GM06990 (cell line): ENCODE measurements at places on chromosomes 7 and 10.

DNA sequence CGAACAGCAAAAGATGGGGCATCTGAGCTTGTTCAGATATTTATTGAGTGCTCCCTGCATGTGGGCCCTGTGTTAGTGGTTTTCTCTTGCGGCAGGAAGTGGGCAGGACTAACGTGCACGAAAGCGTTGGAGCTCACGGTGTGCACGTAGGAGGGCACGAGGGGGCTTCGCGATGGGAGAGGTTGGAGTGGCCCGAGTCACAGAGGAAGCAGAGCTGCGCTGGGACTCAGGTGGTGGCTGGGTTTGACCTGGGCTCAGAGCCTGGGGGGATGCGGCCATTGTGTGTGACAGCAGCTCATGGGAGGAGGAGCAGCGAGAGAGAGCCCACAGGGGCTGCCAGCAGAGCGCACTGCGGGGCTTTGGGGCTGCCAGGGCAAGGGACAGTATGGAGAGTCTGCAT lies 7.7 kb downstream of the ZSCAN25 start:
- no peak for DNase-seq

- DNase-seq: no peak
Measured at GRCh38 chr7:117810642-117811512, 62.4 kb downstream of the CTTNBP2 start.

GRCh38 chr7:100639995-100640516 lies 1.3 kb downstream of the TFR2 start:
- no peak for DNase-seq

DNA sequence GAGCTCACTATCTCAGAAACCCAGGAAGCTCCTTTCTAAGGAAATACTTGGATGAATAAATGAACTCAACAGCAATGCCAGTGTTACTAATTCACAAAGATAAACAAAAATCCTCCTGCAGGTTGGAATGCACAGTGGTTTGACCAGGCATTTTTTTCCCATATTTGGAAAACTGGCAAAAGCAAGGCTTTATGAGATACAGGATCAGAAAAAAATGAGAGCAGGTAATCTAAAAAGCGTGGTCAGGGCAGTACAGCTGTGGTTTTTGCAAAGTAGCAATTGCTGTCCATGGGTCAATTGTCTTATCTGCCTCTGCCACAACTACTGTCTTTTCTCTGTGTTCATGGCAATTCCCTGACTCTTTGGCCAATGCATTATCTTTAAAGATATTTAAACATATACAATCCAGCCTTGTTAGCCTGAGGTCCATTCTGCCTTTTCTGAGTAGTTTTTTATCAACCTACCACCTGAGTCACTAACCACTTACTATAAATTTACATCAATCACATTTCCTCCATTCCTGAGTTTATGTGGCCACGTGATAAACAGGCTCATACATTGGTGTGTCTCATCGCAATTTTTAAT lies 564.5 kb upstream of the IGFBP3 start:
- DNase-seq: no peak

- no peak for DNase-seq
Measured at GRCh38 chr10:48701139-48701901, 16.6 kb downstream of the WDFY4 start.

GRCh38 chr7:157412021-157412443 lies 75.2 kb downstream of the DNAJB6 start:
- no peak for DNase-seq

- DNase-seq: no peak
Measured at GRCh38 chr7:151665368-151665767, 145.7 kb upstream of the RHEB start.

DNA sequence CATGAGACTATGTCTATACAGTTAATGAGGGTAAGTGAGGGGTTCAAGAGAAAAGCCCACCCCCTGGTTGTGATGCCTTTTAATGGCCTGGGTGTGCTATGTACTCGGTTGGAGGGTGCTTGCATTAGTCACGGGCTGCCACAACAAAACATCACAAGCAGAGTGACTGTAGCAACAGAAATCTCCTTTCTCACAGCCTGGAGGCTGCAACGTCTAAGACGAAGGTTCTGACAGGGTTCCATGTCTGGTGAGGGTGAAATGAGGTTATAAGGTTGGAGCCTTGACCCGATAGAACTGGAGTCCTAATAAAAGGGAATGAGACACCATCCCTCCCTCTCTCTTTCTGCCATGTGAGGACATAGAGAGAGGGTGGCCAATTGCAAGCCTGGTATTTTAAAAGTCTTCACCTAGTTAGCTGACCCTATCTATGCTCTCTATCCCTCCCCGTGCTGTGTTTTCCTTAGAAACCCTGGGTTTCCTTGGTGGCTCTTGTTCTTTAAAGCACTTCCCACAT lies 126.0 kb upstream of the GDF10 start:
- no peak for DNase-seq

- DNase-seq: no peak
Measured at GRCh38 chr10:48976196-48976595, 36.6 kb upstream of the LRRC18 start.

- no peak for DNase-seq
Measured at GRCh38 chr10:77186936-77187335, 450.7 kb downstream of the KCNMA1 start.

DNA sequence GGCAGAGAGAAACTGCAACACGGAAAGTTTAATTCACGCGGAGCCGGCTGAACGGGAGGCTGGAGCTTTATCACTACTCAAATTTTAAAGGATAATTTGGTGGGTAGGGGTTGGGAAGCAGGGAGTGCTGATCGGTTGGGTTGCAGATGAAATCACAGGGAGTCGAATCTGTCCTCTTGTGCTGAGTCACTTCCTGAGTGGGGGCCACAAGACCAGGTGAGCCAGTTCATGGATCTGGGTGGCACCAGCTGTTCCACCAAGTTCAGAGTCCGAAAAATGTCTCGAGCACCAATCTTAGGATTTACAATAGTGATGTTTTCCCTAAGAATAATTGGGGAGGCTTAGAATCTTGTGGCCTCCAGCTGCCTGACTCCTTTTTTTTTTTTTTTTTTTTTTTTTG lies 3.6 kb upstream of the PRAP1 start:
- no peak for DNase-seq

GRCh38 chr7:132933072-132933458 lies 148.8 kb downstream of the CHCHD3 start:
- DNase-seq: peak; percentile 18

DNA sequence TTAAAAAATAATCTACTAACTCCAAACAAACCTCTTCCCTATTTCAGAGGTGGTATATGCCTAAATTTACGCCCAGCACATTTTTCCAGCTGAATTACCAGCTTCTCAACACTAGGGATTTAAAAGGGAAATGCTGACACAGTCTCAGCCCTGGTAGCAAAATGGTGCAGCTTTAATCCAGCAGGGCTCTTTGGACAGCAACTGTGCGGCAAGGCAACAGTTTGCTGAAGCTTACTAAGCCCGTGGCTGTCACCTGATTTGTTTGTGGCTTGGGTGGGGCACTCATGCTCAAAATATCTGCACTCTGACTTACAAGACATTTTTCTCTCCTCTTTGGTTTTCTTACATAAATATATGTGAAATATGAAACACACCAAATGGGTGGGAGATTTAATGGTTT lies 206.7 kb downstream of the POU6F2 start:
- no peak for DNase-seq

DNA sequence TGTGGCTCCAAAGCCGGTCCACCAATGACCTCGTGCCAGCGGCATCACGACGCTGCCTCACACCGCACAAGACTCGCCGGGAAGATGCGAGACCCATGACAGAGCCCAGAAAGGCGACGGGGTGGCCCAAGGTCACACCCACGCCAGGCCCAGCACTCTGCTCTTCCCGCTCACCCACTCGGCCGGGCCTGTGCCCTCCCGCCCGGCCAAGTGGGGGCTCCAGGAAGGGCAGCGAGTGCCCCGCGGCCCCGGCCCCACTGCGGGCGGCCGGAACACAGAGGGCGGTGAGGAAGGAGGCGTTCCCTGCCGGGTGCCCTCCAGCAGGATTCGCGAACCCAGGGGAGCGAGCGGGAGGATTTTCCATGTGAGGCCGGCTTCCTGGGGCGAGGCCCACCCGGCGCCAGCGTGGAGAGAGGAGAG lies 56.3 kb downstream of the PDGFA start:
- DNase-seq: no peak

DNA sequence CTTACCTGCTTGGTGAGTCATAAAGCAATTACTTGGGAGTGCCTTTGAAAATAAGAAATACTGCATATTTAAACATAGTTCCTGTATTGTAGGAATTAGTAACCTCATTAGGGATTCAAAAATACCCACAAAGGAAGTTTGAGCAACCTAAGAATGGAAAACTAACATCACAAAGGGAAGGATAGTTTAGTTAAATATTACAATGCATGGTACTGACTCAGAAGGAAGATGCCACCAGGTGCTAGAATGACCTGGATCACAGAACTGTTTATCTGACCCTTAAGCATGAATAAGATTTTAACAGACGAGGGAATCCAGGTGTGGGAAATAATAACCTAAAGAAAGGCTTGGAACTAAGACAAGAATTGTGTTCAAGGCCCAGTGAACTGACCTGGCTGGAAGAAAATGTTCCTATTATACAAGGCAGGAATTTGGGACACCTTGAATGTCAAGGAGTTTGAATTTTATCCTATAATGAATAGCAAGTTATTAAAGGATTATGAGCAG lies 106.4 kb downstream of the GSAP start:
- DNase-seq: no peak

DNA sequence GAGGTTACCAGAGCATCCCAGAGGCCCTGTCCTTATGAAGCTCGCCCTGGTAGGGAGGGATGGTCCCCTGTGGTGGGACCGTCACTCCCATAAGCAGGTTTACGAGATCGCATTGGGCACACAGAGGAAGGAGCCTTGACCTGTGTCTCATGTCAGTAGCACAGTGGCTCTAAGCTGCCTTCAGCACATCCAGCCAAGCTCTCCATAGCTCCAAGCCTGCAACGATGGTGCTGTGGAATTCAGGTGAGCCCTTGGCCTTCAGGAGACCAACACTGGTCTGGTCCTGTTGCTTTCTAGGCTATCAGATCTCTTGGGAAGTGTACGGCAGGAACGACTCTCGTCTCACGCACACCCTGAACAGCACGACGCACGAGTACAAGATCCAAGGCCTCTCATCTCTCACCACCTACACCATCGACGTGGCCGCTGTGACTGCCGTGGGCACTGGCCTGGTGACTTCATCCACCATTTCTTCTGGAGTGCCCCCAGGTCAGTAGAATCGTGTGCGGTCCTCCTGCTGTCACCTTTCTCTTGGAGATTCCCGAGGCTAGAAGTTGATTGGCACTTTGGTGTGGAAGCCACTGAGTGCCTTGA lies 605.3 kb upstream of the FOXK1 start:
- no peak for DNase-seq

GRCh38 chr10:50607356-50607925 lies 16.3 kb downstream of the SGMS1 start:
- DNase-seq: no peak

- no peak for DNase-seq
Measured at GRCh38 chr7:48074204-48074654, 14.8 kb upstream of the UPP1 start.

- DNase-seq: no peak
Measured at GRCh38 chr10:102375867-102376266, 19.6 kb upstream of the NFKB2 start.

- no peak for DNase-seq
Measured at GRCh38 chr7:127872122-127872521, 159.1 kb downstream of the LRRC4 start.

- no peak for DNase-seq
Measured at GRCh38 chr10:122190176-122190943, 80.7 kb upstream of the BTBD16 start.

DNA sequence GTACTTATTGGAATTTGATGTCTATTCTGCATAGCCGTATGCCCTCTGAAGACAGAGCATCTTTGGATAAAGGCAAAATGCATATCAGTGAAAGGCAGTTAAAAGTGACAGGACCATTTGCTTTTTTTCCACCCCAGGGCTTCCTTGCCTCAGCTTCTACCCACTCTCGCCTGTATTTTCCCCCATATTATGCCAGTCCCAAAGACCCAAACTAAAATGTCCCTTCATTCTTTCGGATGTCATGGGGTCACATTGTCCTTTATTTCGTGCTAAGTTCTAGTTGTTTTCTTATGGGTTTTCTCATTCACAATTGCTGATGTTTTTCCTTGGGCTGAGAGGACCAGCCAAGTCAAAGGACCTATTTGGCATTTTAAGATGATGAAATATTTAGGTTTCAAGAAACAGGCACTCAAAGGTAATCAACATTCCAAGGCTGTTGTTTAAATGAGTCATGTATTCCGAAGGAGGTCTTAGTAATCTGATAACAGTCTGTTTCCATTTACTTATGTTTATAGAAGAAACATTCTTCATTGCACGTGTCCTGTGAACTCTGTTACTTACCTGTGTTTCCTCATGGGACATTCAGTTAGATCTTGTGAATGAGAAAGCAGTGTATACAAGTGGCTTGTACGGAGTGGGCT lies 74.1 kb downstream of the DNAH11 start:
- no peak for DNase-seq

- no peak for DNase-seq
Measured at GRCh38 chr10:64518456-64518855, 997.3 kb downstream of the REEP3 start.

DNA sequence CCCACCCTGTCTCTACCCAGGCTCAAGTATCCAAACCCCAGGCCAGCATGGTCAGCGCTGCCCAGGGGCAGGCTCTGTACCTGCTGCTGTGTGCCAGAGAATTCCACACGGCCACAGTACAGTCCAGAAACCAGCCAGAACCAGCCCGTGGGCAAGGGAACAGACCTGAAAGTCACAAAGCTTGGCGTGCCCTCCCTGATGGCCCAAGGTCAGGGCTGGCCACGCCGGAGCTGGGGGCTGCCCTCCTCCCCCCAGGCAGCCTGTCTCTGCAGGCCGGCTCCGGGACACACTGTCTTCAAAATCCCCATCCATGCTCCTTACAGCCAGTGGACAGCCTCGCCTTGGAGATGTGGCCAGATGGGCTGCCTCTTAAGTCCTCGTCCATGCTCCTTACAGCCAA lies 78.4 kb downstream of the CTBP2 start:
- DNase-seq: no peak

DNA sequence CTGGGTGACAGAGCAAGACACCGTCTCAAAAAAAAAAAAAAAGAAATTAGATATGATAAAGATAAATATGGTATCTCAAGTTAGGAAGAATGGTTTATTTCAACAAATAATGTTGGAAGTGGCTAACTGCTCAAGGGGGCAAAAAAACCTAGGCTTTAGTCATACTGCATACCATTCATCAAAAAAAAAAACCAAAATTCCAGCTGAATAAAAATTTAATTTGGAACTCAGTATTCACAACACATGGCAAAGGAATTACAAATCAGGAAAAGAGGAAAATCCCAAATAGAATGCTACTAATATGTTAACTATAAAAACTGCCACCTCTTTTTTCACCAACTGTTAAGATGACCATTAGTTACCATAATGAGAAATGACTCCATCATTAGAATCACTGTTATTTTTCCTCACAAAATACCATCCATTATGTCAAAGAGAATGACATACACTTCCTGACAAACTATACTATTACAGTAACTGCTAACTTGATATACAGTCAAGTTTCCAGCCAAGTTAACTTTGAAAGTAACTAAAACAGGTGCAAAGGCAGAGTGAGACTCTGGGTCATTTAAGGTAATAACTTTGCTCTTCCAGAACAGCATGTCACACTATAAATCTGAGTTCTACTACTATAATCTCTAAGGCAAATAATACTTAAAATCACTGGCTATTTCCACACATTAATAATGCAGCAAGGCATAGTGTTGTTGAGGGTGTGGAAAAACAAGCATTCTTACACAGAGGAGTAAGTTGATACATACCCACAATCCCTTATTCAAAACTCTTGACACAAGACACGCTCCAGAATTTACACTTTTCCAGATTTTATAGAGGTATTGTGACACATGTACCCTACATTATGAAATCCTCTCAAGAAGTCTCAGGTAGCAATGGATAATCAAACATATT lies 10.2 kb downstream of the KBTBD2 start:
- no peak for DNase-seq

GRCh38 chr10:110275128-110275729 lies 29.5 kb downstream of the SMNDC1 start:
- no peak for DNase-seq
